ENCODE measurements at places on chromosomes 1 and 21.
A peak's percentile ranks its signal among the peaks of the same experiment; 100 is the strongest.

DNA sequence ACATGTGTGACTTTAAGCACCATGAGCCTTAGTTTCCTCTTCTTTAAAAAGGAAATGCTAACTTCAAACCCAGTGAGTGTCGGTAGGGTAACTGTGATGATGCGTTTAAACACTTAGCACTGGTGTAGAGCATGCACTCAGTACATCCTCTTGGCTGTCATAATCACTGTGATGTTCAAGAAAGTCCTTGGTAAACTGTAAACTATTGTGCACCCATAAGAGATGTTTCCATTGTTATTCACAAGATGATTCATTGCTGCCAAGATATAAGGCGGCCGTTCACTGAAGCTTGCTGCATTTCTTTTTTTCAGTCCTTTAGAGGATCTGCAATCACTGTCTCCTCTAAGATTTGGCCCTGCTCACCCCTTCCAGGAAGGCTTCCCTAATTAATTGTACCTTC is 61.8 kb upstream of the DAB1 start:
- DNase-seq: no peak

GRCh38 chr21:17045214-17045853 is 467.5 kb upstream of the CXADR start:
- no peak for DNase-seq

DNA sequence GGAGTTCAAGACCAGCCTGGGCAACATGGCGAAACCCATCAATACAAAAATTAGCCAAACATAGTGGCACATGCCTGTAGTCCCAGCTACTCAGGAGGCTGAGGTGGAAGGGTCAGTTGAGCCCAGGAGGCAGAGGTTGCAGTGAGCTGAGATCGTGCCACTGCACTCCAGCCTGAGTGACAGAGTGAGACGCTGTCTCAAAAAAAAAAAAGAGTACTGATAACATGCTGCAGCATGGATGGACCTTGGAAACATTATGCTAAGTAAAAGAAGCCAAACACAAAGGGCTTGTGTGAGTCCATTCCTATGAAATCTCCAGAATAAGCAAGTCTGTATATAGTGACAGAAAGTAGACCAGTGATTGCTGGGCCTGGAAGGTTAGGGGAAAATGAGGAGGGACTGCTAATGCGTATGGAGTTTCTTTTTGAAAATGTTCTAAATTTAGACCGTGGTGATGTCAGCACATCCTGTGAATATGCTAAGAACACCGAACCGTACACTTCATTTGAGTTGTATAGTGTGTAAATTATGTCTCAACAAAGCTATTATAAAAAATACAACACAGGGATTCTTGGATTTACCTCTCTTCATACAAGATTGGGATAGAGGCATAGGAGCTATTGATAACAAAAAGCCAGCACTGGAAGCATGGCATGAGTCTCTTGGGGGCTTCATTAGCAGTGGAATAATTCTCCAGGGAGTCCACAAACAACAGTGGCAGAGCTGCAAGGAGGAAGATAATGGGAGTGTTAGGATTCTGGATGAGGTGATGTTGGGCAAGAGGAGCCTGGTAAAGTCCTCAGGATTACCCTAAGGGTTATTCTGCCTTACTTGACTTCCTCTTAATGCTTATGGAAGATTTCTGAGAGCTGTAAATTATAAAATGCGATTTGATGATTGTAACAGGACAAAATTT is 73.5 kb downstream of the TTC3 start:
- no peak for DNase-seq

DNA sequence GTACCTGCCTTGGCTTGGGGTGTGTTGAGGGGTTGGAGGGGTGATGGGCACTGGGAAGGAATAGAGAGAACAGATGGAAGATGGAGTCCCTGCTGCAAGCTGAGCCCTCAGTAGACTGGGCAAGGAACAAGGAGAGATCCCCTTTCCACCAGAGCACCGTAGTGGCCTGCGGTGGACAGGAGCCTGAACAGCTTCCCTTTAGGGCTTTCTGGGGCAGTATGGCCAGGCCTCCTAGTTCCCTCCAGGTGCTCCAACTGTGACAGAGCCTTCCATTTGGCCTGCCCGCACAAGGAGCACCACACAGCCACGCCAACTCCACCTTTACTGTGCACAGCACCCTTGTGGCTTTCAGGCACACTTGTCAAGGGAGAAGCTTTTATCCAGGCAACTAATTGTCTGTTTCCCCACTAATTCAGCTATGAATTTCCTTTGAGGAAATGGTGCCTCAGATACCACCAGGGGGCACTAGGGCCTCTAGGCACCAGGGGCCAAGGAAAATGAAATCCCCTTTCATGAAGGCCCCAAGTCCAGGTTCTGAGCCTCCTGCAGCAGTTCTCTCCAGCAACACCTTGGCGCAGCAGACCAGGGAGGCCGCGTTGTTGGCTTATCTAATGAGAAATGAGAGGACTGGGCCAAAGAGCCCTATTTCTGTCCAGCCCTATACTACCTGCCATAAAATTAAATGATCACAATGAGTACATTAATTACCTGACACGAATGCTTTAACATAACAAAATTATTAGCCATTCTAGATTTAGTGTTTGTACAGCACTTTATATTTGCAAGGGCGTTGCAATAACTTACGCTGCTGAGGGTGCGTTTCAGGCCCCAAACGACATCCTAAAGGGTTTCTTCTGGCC is 23.1 kb upstream of the ERI3 start:
- DNase-seq: peak; percentile 45

GRCh38 chr1:85296980-85297379 is 20.5 kb upstream of the BCL10 start:
- DNase-seq: no peak

- no peak for DNase-seq
These were observed 161.7 kb downstream of the TGFBR3 start for GRCh38 chr1:91724231-91724630.

- no peak for DNase-seq
These were observed 41.3 kb downstream of the TBX19 start for GRCh38 chr1:168321945-168322344.

DNA sequence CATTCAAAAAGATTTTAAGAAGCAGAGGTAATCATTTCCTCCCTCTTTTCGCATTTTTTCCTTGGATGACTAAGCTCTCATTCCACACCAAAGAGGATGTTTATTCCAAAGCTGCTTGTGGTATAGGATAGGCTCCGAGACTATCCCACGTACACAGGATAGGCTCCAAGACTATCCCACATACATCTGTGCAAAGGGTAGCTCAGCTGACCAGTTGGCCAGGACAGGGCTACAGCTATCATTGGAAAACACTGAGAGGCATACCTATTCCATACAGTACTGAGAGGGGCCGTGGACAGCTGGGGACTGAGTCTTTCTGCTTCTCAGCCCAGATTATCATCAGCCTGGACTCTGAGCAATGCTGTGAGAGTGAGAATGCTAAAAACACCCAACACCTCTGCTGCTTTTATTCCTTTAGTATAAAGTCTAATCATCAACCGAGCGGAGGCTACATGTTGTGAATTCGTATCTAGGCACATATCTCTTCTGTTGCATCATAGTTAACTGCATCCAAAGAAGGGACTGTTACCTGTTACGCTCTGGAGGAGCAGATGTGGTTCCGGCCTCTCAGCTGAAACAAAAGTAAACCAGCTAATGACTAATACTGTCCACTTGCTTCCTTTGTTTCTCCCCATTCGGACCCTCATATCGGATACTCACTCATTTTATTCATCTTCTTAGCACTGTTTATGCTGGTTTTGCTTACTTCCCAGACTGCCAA is 141.0 kb downstream of the TNFSF18 start:
- DNase-seq: no peak

GRCh38 chr1:236100799-236101198 is 35.9 kb upstream of the NID1 start:
- no peak for DNase-seq

DNA sequence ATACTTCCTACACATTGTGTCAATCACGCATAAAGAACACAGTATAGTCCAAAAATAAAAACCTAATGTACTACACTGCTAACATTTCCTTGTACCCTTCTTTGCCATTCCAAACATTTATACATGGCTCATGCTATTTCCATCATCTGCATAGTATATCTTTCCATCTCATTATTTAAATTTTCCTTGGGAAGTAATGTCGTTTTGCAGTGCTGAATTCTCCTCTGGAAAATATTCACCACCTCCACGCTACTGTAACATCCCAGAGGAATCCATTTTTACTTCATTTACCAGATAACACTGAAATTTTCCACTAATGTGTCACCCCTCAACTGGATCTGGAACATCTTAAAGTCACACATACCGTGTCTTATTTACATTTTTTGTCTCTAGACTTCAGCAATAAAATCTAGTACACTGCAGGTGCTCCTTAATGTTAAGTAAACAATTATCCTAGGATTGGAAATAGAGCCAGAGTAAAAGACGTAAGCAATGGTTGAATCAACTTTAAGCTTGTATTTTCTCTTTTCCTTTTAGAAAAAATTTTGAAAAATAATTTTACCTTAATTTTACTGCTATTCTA is 881.0 kb downstream of the AMY1C start:
- DNase-seq: no peak

GRCh38 chr1:90204023-90204590 is 209.2 kb downstream of the ZNF326 start:
- DNase-seq: no peak

DNA sequence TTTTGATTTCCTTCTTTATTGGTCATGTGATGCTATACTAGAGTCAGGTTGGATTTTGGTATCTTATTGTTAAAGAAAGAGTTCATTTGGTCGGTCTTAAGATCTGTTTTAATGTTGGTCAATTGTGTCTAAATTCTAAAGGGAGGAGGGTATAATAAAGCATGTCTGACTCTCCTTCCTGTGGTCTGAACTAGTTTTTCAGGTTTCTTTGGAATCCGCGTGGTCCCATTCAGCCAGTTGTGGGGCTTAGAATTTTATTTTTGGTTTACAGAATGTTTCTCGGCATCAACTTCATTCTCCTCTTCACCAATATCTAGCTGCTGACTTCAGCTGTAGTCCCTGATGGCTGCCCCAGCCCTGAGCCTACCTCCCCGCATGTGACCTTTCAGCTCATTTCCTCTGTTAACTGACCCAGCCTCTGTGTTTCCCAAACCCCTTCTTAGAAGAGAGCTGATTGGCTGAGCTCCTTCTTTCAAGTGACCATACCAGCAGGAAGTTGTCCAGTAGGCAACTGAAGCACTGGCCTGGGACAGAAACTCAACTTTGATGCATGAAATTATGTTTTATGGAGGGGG is 8.7 kb upstream of the MYOC start:
- DNase-seq: no peak

DNA sequence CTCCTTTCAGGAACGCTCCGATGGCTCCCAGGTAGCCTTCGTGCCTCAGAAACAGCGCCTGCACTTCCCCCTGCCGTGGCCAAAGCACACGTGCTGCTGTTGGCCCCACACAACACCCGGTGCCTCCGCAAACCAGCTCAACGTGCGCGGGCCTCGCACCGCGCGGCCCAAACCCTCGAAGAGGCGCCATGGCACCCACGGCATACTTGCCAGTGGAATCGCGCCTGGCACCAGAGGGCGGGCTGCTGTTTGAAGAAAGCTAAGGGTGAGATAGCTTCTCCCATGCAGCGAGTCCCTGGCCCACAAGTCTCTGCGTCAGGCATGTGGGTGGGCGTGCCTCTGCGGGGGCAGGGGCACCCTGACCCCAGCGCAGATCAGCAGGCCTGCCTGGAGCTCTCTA is 7.9 kb downstream of the PANK4 start:
- no peak for DNase-seq

GRCh38 chr21:31181082-31181750 is 142.9 kb upstream of the KRTAP19-8 start:
- peak; percentile 44 for DNase-seq

- no peak for DNase-seq
These were observed 253.3 kb downstream of the KAZN start for GRCh38 chr1:14851760-14852159.

DNA sequence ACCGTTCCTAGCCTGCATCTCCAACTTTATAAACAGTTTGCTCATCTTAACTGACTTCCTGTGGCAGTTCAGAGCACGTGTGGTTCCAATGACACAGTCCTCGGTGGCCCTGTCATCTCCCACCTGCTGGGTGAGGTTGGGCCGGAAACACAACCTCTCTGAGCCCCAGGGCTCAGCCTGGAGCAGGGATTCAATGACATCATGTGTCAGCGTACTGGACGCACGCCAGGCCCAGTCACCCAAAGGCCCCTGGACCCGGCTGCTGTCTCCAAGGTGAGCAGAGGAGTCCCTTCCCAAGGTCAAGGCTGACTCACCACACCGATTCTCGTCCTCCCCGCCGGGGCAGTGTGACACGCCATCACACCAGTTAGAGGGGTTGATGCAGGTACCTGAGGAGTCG is 19.9 kb downstream of the TMPRSS2 start:
- DNase-seq: no peak

Measured in CD4-positive, alpha-beta T cell treated with Interleukin-17A for 1 hour (primary cell).